ENCODE measurements at places on chromosomes 6 and 20.

DNA sequence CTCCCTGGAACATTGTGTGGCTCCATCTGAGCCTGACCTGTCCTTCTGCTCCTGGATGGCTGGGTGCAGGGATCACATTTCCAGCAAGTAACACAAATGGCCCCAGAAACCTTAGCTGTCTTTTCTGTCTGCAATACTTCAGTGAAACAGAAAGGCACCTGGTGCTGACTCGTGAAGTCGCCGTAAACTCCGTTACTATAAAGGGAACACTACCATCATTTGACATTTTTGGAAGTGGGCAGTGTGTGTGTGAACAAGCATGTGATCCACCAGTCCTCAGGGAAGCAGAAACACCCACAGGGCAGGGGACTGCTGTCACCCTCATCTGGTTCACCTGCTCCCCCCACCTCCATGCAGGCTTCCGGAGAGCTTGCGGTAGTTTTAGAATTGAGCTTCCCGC, 23.9 kb downstream of the SERPINB6 start:
- no peak for DNase-seq
- no peaks in the 10 kb centered on the region for H3K27me3 ChIP-seq
- H3K4me1 ChIP-seq = no peaks in the 10 kb centered on the region
- H3K27ac ChIP-seq = no peak overlapping the region
- H3K36me3 ChIP-seq = no peaks in the 10 kb centered on the region

DNA sequence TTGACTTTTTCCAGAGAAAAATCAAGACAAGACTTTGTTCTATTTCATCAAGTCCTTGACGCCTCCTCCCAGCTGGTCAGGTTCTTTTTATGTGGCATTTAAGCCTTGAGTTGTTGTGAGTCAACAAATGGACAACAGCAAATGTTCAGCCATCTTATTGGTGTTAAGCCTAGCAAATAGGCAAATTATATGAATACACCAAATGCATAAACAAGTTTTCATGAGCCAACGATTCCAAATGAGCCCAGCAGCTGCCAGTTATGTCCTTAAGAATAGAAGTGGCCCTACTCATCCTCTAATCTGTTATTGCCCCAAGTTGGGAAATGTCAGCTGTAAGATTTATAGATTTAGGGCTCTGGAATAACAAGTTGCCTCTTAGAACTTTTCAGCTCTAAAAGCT, 312.0 kb downstream of the SOX4 start:
- no peak overlapping the region for H3K27ac ChIP-seq
- H3K36me3 ChIP-seq = no peaks in the 10 kb centered on the region
- DNase-seq = no peak
- no peaks in the 10 kb centered on the region for H3K4me1 ChIP-seq
- no peaks in the 10 kb centered on the region for H3K27me3 ChIP-seq

GRCh38 chr20:47269309-47270165, 87.0 kb downstream of the ZMYND8 start:
- H3K4me3 ChIP-seq = no peak overlapping the region
- H3K27ac ChIP-seq = no peak overlapping the region
- H3K36me3 ChIP-seq = no peaks in the 10 kb centered on the region
- no peaks in the 10 kb centered on the region for H3K27me3 ChIP-seq

- H3K27me3 ChIP-seq = no peaks in the 10 kb centered on the region
- DNase-seq = no peak
- H3K4me3 ChIP-seq = no peak overlapping the region
- H3K27ac ChIP-seq = no peak overlapping the region
Measured at GRCh38 chr6:113401231-113401630, 455.9 kb upstream of the MARCKS start.

DNA sequence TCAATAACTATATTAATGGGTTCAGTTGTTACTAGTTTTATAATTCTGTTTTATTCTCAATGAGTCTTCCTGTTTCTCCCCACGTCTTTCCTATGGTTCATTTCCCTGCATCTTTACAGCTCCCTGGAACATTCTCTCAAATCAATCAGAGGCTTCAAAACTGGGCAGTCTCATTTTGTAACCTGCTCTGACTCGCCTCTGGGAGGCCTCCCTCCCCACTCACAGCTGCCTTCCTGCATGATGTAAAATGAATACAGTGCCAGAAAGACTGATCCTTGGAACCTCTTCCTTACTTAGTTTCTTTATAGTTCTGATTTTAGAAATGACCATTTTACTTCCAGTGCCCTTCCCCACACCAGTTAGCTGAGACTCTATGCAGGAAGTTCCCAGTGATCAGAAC, 103.9 kb downstream of the ESR1 start:
- H3K4me1 ChIP-seq = no peaks in the 10 kb centered on the region
- H3K27me3 ChIP-seq = no peaks in the 10 kb centered on the region
- DNase-seq = no peak
- no peak overlapping the region for H3K27ac ChIP-seq
- no peaks in the 10 kb centered on the region for H3K36me3 ChIP-seq

- H3K27me3 ChIP-seq = no peaks in the 10 kb centered on the region
- H3K4me1 ChIP-seq = peaks cover 7% of the 10 kb centered on the region
- no peak for DNase-seq
- no peaks in the 10 kb centered on the region for H3K36me3 ChIP-seq
- no peak overlapping the region for H3K27ac ChIP-seq
Measured at GRCh38 chr6:90411292-90411781, 114.7 kb upstream of the BACH2 start.

- H3K27ac ChIP-seq = no peak overlapping the region
- no peaks in the 10 kb centered on the region for H3K4me1 ChIP-seq
- H3K4me3 ChIP-seq = no peak overlapping the region
- no peaks in the 10 kb centered on the region for H3K36me3 ChIP-seq
- DNase-seq = no peak
Measured at GRCh38 chr20:20457392-20458126, 89.7 kb downstream of the INSM1 start.
